Stimulated activated CD8-positive, alpha-beta memory T cell treated with anti-CD3 and anti-CD28 coated beads, Interleukin-7, amount 100 ng/mL, for 1 hour (primary cell): ENCODE measurements at places on chromosomes 4 and X.

DNA sequence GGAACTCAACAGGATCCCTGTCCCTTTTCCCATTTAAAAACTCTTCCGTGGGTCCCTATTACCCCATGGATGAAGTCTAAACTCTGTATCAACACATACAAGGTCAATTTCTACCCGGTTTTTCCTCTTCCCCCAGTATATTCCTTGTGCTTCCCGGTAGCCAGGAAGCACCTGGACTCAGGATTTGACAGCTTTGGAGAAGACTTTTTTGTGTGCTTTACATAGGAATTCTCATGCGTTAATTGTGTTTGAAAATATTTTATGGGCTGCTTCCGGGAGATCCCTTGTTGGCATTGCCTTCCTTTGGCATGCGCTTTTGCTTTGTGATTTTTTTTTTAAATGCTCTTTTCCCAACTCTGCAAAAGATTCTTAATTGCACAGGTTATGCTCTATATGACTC lies 7.2 kb downstream of the SMS start:
- DNase-seq: no peak

DNA sequence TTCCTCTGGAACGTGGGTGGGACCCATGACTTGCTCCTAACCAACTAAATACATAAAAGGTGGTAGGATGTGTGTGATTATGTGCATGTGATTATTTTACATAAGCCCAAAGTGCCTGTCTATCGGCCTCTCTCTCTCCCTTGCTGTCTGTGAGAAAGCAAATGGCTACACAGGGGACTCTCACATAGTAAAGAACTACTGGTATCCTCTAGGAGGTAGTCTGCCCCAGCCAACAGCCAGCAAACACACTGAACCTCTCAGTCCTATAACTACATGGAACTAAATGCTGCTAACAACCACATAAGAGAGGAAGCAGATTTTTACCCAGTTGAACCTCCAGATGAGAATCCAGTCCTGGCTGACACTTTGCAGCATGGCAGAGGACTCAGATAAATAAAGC lies 1249.4 kb downstream of the ADGRL3 start:
- DNase-seq: no peak

- DNase-seq: no peak
Observed at GRCh38 chr4:125104616-125105015, 210.1 kb upstream of the FAT4 start.

GRCh38 chr4:3860061-3860912 lies 94.1 kb downstream of the ADRA2C start:
- no peak for DNase-seq

GRCh38 chrX:21728276-21728968 lies 29.5 kb downstream of the SMPX start:
- DNase-seq: no peak

DNA sequence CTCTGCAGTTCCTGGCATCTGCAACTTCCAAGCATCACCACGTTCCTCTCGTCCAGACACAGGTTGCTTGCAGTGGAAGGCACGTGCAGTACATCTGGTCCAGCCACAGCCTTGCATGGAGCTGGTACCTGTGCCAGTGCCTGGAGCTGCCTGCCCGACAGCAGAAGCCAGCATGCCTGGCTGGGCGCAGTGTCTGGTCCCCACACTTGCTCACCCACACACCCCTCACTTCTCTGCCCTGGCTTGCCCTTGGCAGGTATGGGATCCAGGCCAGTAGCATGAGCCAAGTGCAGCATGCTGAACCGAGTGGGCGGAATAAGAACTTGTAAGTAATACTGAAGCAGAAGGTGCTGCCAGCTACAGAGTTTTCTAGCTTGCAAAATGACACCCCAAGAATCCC lies 39.9 kb downstream of the SH3BGRL start:
- no peak for DNase-seq

GRCh38 chr4:164695650-164696049 lies 58.3 kb upstream of the SMIM31 start:
- no peak for DNase-seq

GRCh38 chrX:40570346-40571093 lies 10.2 kb upstream of the ATP6AP2 start:
- DNase-seq: no peak
